ENCODE measurements at places on chromosomes 1 and 21.

DNA sequence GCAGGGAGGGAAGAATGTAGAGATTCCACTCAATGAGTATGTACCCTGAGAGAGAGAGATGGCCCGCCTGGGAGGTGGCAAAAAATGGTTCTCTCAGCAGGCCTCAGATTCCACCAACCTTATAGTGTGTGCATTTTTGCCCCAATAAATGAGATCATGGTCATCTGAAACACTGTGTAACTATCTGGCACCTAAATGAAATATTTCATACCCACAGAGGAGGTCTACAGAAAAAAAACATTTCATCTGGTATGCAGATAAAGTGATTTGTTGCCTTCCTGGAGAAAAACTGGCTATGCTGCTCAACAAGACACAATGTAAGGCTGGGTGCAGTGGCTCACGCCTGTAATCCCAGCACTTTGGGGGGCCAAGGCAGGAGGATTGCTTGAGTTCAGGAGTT, 4.9 kb downstream of the TMCO2 start:
- peak; percentile 25 for DNase-seq

GRCh38 chr1:15820478-15820877, 13.0 kb upstream of the UQCRHL start:
- peak; percentile 63 for DNase-seq

GRCh38 chr1:5727191-5727590, 265.0 kb downstream of the NPHP4 start:
- DNase-seq, result no peak

- no peak for DNase-seq
Observed at GRCh38 chr1:62377043-62377562, 57.9 kb upstream of the KANK4 start.

GRCh38 chr21:46323227-46323709, 402 bp downstream of the C21orf58 start:
- DNase-seq, result peak; percentile 83

DNA sequence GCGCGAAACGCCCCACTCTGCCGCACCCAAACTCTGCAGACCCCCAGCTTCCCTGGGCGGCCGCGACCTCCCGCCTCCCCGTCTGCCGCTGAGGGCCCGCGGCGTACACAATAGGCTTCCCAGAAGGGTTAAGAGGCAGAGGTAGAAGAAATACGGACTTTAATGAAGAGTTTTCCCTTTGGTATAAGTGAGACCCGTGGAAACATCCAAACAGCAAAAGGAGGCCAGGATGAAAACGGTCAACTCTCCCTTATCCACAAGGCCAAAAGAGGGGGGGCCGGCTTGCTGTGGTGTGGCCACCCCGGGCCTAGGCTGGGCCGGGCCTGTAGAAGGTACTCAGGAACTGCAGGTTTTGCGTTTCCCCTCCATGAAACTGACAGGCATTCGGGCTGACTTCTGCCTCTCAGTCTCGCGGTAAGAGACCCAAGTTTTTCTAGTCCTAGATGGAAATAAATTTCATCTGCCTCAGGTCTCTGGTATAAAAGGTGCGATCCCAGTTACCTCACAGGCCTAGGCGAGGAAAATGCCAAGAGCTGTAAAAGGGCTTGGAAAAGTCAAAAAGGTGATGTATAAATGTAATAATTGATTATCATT, 671 bp upstream of the PYGO2 start:
- peak; percentile 74 for DNase-seq

DNA sequence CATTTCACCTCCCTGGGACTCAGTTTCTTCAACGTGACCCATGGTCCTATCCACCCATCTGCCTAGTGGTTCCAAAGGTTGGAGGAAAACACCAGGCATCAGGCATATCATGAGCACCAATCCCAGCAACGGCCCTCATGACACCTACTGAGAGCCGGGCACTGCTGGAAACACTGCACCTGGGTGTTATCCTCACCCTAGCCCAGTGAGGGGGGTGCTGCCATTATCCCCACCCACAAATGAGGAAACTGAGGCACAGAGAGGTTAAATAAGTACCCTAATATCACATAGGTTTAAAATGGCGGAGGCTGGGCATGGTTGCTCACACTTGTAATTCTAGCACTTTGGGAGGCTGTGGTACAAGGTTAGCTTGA, 206.9 kb downstream of the MATN1 start:
- no peak for DNase-seq

DNA sequence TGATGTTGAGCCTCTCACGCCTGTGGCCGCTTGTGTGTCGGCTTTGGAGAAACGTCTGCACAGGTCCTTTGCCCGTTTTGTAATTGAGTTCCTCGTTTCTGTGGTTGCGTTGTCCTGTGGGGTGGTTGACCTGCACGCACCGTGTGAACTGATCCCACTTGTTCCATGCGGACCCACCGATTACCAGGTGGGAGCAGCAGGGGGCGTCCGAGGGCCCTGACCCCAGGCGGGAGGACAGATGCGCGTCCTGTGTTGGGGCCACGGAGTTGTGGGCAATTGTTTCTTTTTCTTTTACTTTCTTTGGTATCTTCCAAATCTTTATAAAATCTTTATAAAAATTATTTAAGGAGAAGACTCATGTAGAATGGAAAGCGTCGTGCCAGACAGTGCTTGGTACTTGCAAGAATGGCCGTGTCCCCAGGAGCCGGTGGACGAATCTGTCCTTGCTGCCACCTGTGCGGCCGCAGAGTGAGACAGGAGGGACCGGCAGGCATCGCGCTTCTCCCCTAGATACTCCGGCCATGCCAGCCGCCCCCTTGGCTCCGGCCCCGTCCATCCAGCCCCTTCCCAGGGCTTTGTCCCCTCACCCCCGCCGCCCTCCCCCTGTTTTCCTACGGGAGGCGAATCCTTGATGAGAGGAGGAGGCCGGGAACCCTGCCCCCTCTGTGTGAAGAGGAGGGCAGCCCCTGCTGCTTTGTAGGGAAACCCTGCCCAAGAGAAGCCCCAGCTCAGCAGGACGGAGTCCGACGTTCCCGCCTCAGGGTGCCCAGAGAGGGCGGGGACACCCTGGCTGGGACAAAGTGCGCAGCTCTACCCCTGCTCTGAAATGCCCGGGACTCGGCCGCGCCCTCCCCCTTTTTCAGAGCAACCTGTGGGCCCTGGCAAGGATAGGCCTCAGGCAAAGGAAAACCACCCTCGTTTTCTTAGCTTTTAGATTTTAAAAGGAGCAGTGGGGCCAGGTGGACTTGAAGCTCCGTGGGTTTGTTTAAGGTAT, 41.7 kb downstream of the PRKCZ start:
- DNase-seq, result peak; percentile 94

GRCh38 chr1:33175865-33176264, 6.0 kb downstream of the TRIM62 start:
- no peak for DNase-seq

DNA sequence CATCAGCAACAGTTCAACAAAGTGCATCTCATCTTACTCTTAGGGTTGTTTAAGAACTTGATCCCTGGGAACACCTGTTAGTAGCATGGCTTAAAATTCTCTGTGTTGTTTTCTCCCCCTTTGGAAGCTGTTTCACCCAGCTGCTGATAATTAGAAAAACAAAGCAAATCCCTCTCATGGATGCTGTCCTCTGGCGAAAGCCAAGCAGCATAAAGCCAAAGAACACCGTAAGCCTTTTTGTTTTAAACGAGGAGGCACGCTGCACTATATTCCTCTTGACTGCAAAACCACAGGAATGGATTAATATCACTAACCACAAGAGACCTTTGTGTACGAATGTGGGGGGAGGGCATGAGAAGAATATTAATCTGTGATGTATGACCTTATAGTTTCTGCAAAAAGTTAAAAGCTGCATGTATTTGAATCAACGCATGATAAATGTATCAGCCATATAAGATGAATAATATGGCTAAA, 923.2 kb downstream of the LTN1 start:
- no peak for DNase-seq

DNA sequence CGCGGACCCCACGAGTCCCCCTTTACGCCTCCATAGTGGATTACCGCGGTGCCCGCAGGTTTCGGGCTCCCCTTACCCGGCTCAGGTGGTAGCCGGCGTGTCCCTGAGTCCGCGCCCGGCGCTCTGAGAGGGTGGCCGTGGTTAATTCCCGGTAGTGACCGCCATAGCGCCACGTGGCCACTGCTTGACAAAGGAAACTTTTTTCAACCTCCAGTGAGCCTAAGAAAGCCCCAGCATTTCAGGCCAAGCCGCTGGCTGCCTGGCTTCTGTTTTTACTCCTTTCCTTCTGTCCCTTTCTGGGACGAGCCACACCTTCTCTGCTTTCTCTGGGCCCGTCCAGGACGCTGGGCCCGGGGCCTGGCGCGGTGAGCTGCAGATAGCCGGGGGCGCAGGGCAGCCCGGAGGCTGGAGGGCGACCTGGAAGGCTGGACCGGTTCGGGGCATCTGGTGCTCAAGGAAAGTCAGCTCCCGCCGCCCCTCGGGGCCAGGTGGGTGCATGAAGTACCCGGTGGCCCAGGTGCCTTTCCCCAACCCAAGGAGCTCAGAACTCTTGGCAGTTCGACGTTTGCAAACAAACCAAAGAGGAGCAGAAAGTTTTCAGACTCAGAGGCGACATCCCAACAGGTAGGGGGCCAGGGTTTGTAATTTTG, 540 bp upstream of the C1orf198 start:
- DNase-seq, result no peak

DNA sequence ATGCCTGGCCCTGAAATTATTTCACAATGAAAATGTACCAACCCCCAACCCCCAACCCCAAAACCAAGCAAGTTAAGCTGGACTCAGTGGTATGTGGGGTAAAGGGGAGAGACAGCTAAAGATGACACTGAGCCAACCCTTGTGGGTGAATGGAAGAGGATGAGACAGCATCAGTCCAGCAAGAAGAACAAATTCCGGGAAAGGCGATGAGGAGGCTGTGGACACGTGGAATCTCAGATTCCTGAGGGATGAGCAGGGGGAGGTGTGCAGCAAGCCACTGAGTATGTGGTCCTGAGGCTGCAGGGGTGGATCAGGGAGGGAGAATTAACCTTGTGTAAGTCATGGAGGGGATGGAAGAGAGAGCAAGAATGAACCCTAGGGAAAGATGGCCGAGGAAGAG, 14.4 kb upstream of the ZNF362 start:
- DNase-seq, result no peak

Data from osteoblast (primary cell).